Renal cortical epithelial cell (primary cell): ENCODE measurements at places on chromosomes 7 and 10. TPM values are rescaled to one million over a fixed set of nuclear protein-coding genes. Genes with fewer than 3 reads are reported as not detected.

Gene PDCD4
- 27.3 and 93.2 TPM in 2 replicates for total RNA-seq

Gene MYL10
- not detected in 2 replicates for total RNA-seq

Gene MRLN
- total RNA-seq: not detected in 2 replicates

Gene C10orf143
- total RNA-seq: 0.85 TPM in 1 of 2 replicates, not detected in the other

Gene LBX1
- not detected in 2 replicates for total RNA-seq

Gene UMAD1
- 19.3 and 24.2 TPM in 2 replicates for total RNA-seq

Gene WDR86
- 1.5 TPM in 1 of 2 replicates, not detected in the other for total RNA-seq

Gene COG5
- 30.6 and 55.2 TPM in 2 replicates for total RNA-seq

Gene LGI1
- total RNA-seq: not detected in 2 replicates

Gene WDFY4
- total RNA-seq: under 0.01 TPM in 1 of 2 replicates, not detected in the other

Gene IGF2BP3
- total RNA-seq: 43.9 and 50.8 TPM in 2 replicates

Gene ZNF804B
- not detected in 2 replicates for total RNA-seq

Gene EBLN1
- not detected in 2 replicates for total RNA-seq

Gene TAC1
- 0.10 and 0.35 TPM in 2 replicates for total RNA-seq

Gene FGFBP3
- total RNA-seq: 0.15 and 0.17 TPM in 2 replicates

Gene CHST3
- 32.3 and 69.4 TPM in 2 replicates for total RNA-seq

Gene TSC22D4
- 14.6 and 25.2 TPM in 2 replicates for total RNA-seq

Gene TMEM225B
- 0.55 TPM in 1 of 2 replicates, not detected in the other for total RNA-seq

Gene COL28A1
- total RNA-seq: 0.87 and 7.5 TPM in 2 replicates

Gene HOGA1
- total RNA-seq: 72.3 and 121 TPM in 2 replicates

Gene PANK1
- total RNA-seq: 14.6 and 25.3 TPM in 2 replicates

Gene GJD4
- total RNA-seq: not detected in 2 replicates

Gene GLI3
- total RNA-seq: 0.35 and 1.6 TPM in 2 replicates

Gene HGF
- 0.15 and 0.17 TPM in 2 replicates for total RNA-seq
